ENCODE measurements at places on chromosomes 4 and X.

- peak; percentile 48 for DNase-seq
Measured at GRCh38 chrX:109886122-109886761, 116.7 kb upstream of the TMEM164 start.

DNA sequence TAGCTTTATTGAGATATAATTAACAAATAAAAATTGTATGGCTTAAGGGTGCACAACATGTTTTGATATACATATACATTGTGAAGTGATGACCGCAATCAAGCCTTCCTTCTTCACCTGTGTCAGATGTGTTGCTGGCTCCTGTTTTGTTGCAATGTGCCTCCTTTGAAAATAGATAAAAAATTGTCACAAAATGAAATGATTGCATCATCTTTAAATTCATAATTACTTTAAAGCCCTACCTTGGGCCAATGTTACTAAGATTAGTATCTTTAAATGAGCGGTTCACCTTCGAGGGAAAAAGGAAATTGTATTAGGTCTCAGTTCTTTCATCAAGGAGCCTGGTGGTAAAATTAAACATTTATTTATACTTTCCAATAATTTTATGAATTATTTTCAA, 77.3 kb downstream of the GPRIN3 start:
- no peak for DNase-seq

GRCh38 chr4:10577018-10577417, 107.5 kb downstream of the CLNK start:
- DNase-seq: no peak

DNA sequence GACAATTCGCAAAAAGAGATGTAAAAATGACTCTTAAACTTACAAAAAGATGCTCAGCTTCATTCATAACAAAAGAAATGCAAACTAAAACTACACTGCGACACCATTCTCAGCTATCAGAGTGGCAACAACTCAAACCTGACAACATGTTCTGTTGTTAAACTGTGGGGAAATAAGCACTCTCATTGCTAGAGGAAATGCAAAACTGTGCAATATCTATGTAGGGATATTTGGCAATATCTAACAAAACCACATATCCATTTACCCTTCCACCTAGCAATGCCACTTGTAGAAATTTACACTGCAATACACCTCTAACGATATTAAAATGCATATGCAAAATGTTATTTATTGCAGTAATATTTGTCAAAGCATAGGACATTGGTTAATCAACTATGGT, 78.3 kb upstream of the EGFL6 start:
- DNase-seq: no peak

- no peak for DNase-seq
Measured at GRCh38 chrX:997631-998137, 214.8 kb downstream of the CRLF2 start.

DNA sequence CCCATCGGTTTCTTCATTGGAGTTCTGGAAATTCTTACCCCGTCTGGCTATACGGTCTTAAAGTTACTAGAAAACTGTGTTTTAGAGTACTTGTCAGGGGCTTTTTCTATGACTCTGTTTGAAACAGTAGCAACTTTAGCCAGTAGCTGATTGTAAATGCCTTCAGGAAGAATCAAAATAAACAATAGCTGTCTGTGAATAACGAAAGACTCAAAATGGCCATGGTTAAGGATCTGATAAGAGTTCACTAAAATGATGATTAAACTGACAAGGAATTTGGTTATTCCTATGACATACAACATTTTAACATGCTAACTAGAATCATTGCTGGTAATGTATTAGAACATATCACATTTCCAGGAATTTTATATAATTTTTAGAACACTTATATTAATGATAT, 191.0 kb downstream of the EVC2 start:
- DNase-seq: no peak

- DNase-seq: no peak
Measured at GRCh38 chrX:43560247-43560946, 95.7 kb upstream of the MAOA start.
